Stimulated activated CD8-positive, alpha-beta memory T cell treated with anti-CD3 and anti-CD28 coated beads, Interleukin-7, amount 100 ng/mL, for 24 hours (primary cell): ENCODE measurements at places on chromosomes 2 and 18.

DNA sequence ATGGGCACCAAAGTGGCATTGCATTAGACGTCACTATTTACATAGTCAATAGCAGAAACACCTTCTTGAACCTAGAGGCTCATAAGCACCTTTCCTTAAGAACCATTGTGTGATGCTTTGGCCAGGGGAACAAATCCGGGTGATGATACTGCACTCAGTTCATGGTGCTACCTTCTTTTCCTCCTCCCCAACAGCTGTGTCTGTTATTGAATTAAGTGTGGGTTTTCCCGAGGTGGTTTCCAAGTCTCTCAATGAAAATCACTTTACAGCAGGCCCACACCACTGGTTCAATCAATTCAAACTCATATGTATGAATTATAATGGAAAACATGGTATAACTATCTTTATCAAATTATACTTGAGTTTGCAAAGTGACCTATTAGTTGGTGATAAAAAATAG lies 9.3 kb upstream of the EFEMP1 start:
- no peak for DNase-seq

DNA sequence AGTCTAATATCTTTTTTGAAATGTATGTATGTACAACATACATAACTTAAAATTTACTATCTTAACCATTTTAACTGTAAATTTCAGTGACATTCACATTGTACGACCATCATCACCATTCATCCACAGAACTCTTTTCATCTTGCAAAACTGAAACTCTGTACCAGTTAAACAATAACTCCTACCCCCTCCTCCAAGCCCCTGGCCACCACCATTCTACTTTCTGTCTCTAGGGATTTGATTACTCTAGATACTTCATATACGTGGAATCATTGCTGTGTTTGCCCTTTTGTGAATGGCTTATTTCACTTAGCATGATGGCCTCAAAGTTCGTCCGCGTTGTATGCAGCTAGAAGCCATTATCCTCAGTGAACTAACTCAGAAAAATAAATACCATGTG lies 217.0 kb downstream of the METTL4 start:
- DNase-seq: no peak

- no peak for DNase-seq
These were observed 634 bp downstream of the MTIF2 start for GRCh38 chr2:55268288-55268906.

GRCh38 chr2:138359532-138359931 lies 142.0 kb upstream of the SPOPL start:
- no peak for DNase-seq

- peak; percentile 47 for DNase-seq
These were observed at the start of gene ARMC9 for GRCh38 chr2:231198291-231199173. Gene ARMC9 (plus strand): TSS chr2:231198631. CDS start chr2:231206239, 7,608 bp downstream.

GRCh38 chr2:222982909-222983265 lies 69.1 kb upstream of the KCNE4 start:
- DNase-seq: no peak

DNA sequence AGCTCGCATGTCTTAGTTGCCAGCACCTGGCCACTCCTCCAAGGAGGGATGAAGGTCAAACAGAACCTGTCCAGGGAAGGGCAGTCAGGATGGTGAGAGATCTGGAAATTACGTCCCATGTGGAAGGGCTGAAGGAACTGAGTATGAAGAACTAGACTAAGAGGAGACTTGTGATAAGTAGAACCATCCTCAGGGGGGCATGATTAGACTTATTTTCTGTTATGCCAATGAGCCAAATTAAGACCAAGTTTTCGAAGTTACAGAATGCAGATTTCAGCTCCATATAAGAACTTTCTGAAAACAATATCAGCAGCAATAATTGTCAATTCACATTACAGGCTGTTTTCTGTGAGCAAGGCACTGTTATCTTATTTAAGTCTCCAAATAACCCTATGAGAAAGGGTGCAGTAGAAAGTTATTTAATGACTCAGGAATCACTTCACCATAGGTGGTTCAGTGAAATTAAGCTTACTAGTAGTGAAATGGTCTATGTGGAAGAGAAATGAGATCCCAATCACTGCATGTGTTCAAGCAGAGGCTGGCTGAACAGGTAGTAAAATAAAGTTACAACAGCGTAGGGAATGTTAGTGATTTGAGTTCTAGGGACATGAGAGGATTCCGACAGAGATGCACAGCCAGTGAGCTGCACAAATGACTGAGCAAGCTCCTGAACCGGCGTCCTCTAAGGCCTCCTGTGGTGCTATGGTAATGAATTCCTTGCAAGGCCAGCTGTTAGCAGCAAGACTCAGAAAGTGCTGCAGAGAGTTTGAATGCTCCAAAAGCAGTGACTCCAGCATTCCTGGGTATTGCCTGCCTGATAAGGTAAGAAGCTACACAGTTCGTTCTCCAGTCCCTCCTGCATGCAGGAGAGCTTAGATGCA lies 4.5 kb upstream of the DYM start:
- no peak for DNase-seq

DNA sequence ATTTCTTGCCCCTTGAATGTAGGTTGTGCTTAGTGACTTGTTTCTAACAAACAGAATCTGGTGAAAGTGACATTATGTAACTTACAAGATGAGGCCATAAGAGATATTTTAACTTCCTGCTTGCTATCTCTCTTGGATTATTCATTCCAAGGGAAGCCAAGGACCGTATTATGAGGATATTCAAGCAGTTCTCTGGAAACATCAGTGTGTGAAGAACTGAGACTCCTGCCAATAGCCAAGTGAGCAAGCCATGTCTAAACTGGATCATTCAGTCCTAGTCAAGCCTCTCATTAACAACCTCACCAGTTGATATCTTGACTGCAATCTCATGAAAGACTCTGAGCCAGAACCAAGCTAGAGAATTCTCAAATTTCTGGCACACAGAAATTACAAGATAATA lies 765.1 kb upstream of the SLC8A1 start:
- no peak for DNase-seq

DNA sequence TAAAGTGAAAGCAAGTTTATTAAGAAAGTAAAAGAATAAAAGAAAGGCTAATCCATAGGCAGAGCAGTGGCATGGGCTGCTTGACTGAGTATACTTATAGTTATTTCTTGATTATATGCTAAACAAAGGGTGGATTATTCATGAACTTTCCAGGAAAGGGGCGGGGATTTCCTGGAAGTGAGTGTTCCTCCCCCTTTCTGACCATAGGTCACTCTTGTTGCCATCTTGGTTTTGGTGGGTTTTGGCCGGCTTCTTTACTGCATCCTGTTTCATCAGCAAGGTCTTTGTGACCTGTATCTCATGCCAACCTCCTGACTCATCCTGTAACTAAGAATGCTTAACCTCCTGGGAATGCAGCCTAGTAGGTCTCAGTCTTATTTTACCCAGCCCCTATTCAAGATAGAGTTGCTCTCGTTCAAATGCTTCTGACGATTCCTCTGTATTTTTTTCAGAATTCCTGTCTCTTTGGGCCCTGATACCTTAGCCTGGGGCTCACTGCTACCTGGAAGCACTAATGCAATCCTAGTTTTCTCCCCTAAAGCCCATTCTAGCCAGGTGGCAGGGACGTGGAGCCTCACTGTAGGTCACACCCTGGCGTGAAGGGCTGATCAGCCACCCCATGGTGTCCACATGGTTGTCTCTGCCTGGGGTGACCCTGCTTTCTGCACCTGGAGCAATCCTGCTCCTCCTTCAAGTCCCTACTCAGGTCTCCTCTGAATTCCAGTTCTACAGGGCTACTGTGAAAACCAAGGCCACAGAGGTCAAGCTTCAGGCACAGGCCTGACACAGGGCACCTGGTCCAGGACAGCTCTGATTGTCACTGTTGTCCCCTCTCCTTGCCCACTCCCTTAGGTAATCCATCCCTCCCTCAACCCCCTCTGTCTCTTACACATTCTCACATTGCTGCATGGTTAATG lies 6.0 kb upstream of the SLC35F6 start:
- DNase-seq: no peak

DNA sequence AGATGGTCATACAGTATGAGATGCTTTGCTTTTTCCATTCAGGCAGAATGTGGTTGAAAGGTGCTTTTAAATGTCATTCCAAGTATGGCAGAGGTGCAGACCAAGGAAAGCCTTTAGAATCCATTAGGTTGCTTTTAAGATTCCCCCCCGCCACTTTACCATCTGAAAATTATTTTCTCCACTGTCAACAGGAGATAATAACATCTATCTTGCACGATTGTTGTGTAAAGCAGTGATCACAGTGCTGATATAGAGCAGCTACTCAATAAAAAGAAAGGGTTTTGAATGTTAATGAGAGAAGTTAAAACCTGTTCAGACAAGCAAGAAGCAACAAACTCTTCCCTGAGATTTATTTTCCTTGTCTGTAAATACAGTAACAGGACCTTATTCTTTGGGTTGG lies 372.5 kb upstream of the GCFC2 start:
- DNase-seq: no peak

GRCh38 chr2:157792335-157793052 lies 83.6 kb downstream of the ACVR1 start:
- DNase-seq: no peak

- no peak for DNase-seq
These were observed 354.0 kb downstream of the LRRTM1 start for GRCh38 chr2:79950526-79950925.

- DNase-seq: no peak
These were observed 41.4 kb downstream of the FOSL2 start for GRCh38 chr2:28433935-28434599.

GRCh38 chr2:15943378-15944280 lies 3.3 kb downstream of the MYCN start:
- no peak for DNase-seq

- DNase-seq: no peak
These were observed 2.4 kb downstream of the FABP1 start for GRCh38 chr2:88125344-88125923.

GRCh38 chr18:1464444-1465217 lies 560.0 kb downstream of the ADCYAP1 start:
- no peak for DNase-seq

GRCh38 chr2:185338104-185338503 lies 400.5 kb upstream of the FSIP2 start:
- no peak for DNase-seq

- DNase-seq: no peak
These were observed 246.0 kb downstream of the CLIP4 start for GRCh38 chr2:29361231-29361630.

DNA sequence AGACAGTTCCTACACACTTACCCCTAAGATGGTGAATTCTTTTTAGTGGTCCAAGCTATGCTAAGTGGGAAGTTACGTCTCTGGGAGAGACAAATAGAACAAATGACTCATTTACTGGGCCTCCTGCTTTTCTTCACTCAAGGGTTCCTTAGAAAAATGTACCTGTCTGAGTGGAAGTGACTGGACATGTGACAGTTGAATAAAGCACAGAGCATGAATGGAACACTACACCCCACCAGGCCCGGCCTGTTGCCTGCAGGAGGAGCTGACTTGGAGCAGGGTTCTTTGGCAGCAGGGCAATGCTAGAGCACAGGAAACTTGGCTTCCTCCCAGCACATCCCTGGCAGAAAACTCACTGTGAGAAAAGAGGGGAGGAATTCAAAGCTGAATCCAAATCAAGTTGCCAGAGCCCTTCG lies 451.0 kb upstream of the SETBP1 start:
- DNase-seq: no peak

- no peak for DNase-seq
These were observed 124.7 kb upstream of the CTAGE1 start for GRCh38 chr18:22542406-22542835.

DNA sequence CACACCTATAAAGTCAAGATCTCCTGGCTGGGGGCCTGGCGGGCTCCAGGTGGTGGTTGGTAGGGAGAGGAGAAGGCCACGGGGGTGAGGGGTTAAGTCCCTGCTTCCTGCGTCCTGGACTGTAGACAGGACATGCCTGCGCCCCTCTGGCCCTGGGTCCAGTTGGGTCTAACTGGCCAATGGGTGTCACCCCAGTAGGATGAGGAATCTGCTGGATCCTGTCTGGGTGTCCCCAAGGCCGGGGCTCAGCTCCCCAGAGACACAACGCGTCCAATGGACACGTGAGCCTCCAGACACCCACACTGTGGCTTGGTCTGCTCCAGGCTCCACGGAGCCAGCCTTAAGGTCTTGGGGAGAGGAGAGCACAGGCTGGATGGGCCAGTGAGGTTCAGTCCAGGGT lies 19.6 kb downstream of the AQP12A start:
- no peak for DNase-seq

DNA sequence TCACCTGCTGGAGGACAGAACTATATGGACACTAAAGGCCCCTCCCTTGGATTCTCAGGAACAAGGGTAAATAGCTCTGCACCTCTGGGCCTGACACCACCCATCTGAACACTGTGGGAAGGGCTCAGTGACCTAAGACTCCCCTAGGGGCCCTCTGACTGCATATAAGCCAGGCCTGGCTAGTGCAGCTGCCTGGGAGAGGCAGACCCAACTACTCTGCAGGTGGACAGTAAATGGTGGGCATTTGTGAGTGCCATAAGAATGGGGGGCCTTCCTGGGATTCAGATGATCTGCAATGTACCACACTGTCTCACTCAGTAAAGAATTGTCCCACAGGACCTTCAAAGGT lies 11.2 kb upstream of the WIPF1 start:
- DNase-seq: no peak

- DNase-seq: no peak
These were observed 374.4 kb downstream of the PTPRM start for GRCh38 chr18:7941533-7941932.

- no peak for DNase-seq
These were observed 110.9 kb upstream of the COPS8 start for GRCh38 chr2:236974752-236975151.

GRCh38 chr18:949724-950631 lies 45.3 kb downstream of the ADCYAP1 start:
- DNase-seq: no peak

- no peak for DNase-seq
These were observed 50.5 kb downstream of the CCDC141 start for GRCh38 chr2:178999476-178999875.

- no peak for DNase-seq
These were observed 2.7 kb downstream of the PTMA start for GRCh38 chr2:231710799-231711676.

- DNase-seq: no peak
These were observed 4.1 kb upstream of the LOXHD1 start for GRCh38 chr18:46660957-46661749.

- DNase-seq: no peak
These were observed 7.5 kb downstream of the TMSB10 start for GRCh38 chr2:84912984-84913383.

- no peak for DNase-seq
These were observed 85.3 kb downstream of the DNER start for GRCh38 chr2:229629039-229629438.

GRCh38 chr2:69083235-69083748 lies 70.3 kb downstream of the ANTXR1 start:
- no peak for DNase-seq

DNA sequence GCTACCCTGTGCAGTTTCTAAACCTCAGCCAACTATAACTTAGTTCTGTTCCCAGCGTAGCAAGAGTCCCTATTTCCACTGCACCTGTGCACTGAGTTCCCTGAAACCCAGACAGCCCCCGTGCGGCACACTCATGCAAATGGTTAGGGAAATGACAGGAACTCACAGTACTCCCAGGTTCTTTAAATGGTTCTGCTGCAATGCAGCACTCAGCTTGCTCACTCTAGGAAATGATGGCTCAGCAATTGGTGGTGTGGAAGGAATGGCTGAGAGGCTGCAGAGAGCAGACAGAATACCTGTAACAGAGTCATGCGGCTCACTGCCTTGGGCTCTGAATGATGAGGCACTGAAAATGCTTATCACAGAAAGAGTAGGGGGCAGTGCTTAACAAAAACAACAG lies 143.0 kb downstream of the RAD51AP2 start:
- DNase-seq: no peak

- no peak for DNase-seq
These were observed 102.7 kb upstream of the SMAD2 start for GRCh38 chr18:48032876-48033789.
